NCI-H82 (cell line): ENCODE measurements at places on chromosomes 6 and 20.
A peak's percentile ranks its signal among the peaks of the same experiment; 100 is the strongest.

- DNase-seq, result peak; percentile 45
These were observed 18.0 kb downstream of the ADRM1 start for GRCh38 chr20:62320581-62321354.

- no peak for DNase-seq
These were observed 177.7 kb upstream of the CDYL start for GRCh38 chr6:4598384-4598995.

DNA sequence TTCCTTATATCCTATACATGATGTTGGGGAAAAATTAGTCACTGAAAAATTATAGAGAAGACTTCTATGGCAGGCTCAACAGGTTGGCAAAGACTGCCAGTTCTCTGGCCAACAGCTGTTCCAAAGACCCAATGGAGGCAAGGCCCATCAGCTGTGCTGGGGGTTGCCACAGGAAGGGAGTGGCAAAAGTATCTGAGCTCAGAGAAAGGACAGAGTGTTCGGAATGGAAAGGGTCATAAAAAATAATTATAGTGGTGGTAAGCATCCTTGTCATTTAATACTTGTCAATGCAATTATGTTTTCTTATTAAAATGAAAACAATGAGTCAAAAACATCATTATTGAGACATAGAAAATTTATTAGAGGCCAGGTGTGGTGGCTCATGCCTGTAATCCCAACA, 36.1 kb downstream of the FASTKD5 start:
- no peak for DNase-seq

DNA sequence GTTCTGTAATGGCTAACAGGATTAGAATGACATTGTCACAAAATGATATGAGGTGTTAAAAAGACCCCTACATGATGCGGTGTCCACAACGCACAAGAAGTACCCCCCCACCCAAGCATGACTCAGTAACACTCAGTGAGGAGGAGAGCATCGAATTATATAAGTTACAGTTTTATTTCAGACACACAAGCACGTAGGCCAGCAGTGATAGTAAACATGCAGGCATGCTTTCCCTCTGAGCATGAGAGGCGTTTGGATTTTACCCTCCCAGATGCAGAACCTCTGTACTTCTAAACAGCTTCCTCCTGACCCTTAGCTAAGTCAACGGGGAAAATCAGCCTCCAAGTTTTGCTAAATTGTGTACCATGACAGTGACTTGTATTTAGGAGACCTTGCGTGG, 23.9 kb downstream of the GNAS start:
- no peak for DNase-seq

DNA sequence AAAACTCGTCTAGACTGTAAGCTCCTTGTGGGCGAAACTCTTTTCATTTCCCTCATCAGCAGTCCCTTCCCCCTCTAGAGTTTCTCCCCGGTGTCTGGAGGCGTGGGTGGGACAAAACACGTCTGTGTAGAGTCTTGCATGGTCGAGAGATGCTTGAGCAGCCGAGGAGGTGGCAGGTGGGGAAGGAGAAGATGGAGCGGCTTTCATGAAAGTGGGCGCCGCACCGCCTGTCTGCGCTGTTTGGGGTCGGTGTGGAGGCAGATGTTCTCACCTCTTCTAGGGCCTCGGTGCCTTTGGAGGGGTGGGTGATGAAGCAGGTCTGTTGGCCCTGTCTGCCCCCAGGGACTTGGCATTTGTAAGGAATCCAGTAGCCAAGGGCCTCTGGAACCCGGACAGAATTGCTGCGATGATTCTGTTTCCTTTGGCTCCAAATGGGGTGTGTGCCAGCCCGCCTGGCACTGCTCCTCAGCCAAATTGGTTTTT, 1.2 kb downstream of the BRPF3 start:
- DNase-seq, result no peak

DNA sequence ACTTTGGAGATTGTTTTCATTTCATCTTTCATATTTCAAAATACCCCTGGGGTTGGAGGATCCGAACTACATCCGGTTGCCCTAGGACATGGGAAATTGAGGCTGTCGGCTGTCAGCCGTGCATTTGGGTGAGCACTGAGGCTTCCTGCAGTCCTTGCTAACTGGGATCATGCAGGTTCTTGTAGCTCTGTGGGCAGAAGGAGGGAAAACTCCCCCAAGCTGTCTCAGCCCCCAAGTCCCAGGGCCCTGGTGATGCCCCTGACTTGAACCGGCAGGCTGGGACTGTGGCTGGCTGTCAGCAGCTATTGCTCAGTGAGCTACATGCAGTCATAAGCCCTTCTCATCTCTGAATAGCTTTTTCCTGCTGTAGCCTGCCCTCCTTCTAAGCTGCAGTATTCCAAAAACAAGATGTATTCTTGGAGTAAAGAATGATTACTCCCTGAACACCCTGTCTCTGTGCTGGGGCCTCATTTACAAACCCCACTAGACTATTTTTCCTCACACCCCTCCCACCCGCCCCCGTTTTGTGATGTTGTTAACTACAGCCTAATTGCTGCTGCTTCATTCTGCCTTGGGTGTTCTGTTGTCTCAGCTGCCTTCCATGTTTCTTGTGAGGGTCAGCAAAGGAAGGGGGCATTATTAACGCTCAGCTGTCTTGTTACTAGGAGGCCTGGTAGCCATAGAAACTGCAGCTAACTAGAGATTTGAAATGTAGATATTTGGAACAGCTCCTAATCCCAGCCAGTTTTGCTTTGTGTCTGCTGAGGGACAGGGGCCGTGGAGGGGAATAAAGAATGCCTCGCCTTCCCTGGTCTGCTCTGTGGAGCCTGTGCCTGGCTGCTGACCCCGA, 18.1 kb downstream of the MTRES1 start:
- DNase-seq, result no peak

DNA sequence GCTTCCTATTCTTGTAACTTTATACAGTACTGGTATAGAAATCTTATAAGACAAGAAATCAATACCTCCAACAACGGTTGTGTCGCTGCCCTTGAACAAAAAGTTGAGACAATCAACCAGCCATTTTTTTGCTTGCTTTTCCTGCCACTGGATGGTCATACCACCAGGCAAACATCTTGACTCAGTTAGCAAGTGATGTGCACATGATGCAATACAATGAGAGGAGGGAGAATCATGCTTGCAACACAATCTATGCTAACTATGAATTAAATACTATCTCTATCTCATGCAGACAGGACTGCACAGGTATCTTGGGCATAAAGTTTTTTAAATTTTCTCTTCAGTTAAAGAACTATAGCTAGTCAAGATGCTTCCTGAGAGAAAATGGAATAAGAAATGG, 877.7 kb upstream of the CITED2 start:
- DNase-seq, result no peak

- no peak for DNase-seq
These were observed 10.9 kb downstream of the TPBG start for GRCh38 chr6:82374516-82374915.

GRCh38 chr6:148793721-148794120, 46.9 kb downstream of the UST start:
- no peak for DNase-seq

DNA sequence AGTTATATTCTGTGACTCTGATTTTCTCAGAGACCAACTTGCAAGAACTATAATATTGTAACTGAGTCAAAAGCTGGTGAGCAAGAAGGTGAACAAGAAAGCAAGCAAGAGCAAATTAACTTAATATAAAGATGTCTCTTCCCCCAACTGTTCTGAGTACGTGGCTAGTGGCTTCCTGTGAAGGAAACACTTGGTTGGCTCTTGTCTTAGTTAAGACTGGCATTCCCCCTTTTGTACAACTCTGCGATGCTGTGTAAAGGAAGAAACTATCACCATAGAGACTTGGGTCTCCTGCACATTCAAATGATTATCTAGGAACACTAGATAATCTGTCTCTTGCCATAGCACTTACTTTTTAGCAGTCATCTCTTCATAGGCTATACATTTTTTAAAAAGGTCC, 47.3 kb upstream of the TNFAIP3 start:
- no peak for DNase-seq

DNA sequence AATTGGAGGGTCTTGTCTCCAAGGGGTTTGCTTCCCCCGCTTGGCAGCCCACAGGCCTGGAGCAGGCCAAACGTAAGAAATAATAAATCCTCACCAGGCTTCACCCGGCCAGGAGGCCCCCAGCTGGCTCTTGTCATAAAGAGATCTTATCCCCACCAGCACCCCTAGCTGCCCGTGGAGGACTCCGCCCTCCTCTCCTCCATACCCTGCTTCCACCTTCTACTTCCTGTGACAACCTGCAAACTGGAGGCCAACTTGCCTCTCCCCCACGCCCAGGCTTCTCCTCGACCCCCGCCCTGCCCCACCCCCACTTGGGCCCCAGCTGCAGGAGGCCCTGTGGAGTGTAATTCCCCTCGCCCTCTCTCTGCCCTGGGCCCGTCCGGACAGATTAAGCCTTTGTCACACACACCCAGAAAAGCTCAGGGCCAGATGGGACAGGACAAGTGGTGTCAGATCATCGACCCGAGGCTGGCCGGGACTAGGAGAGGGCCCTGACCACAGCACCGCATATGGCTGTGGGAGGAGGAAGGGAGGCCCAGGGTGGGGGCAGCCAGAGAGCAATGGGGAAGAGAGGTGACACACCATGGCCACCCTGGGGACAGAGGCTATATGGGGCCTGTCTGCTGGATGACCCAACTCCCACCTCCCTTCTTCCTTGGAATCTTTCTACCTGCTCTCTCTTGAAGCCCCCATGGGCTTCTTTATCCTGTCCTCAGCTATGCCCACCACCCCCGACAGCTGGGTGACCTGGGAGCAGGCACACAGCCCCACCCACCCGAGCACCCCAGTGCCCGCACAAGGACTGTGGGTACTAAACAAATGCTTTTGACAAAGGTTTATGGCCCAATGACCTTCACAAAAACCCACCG, 3.9 kb downstream of the NOL4L start:
- peak; percentile 81 for DNase-seq

- DNase-seq, result peak; percentile 77
These were observed 881 bp upstream of the MCM3 start for GRCh38 chr6:52285177-52286068.

- DNase-seq, result no peak
These were observed 62.0 kb upstream of the PAX1 start for GRCh38 chr20:21643417-21643816.

GRCh38 chr20:56630086-56630493, 984 bp downstream of the TFAP2C start:
- DNase-seq, result peak; percentile 64

GRCh38 chr6:7414811-7415210, 25.2 kb downstream of the RIOK1 start:
- no peak for DNase-seq

DNA sequence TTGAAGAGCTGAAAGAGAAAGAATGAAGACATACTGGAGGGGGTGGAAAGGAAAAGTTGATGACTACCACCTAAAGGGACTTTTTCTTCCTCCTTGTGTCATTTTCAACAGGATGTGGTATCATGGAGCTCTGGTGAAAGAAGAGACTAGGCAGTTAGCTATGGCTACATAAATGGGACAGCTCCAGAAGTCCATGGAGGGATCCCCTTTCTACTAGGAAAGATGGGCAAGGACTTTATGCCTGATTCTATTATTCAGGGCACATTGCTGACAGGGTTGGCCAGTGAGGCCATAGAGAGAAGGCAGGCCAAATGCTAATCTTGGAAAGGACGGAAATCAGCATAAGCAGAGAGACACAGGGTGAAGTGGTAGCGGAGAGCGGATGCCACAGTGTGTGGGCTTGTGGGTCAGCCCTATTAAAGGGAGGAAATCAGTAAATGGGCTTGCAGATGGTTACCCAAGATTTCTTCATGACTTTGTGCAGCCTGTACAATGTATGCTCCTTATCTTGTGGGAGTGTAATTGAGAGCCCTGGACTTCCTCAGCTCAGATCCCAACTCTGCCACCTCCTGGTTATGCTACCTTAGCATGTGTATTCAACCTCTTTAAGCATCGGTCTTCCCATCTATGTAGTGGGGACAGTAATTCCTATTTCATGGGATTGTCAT, 77.4 kb upstream of the TMEM170B start:
- no peak for DNase-seq

- no peak for DNase-seq
These were observed 182.3 kb upstream of the CDYL start for GRCh38 chr6:4593951-4594350.

GRCh38 chr20:58969439-58969838, 11.6 kb upstream of the NELFCD start:
- DNase-seq, result no peak

DNA sequence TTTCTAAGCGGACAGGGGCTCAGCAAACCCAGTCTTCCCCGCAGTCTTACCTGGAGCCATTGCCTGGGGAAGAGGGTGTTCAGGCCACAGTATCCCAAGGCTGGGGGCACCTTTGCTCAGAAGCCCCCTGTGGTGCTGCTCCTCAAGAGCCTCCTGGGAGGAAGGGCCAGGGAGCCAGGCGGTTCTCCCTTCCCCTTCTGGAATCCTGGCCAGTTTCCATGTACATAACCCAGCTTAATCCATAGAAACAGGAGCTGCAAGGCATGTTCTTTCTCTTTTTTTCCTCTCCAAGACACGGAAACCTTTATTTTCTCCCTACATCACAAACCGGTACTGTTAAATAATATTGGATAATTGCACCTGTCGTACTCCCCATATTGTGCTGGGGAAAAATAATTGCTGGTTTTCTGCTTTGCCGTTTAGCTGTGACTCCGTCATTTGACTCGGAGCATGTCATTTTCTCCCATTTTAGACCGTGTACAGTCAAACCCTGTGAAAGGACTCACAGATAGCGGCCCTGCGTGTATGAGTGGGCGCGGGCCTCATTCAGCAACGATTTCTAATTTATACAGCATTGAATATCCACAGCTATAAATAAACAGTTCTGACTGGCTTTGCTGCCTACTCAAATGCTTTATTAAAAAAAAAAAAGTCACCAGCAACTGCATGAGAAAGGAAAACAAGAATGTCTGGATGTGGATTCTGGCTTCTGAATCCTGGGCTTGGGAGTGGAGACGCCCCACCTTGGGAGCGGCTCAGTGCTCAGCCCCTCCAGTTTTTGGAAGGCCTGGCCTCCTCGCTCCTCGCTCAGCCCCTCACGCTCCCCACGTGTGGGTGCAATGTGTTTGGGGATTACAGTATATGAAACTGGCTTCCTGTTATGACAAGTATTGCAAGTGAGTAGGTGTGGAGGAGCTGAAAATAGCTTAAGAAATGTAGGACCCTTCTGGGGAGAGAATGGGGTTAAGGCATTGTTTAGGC, 67.3 kb downstream of the ADTRP start:
- no peak for DNase-seq
